Stimulated activated CD4-positive, alpha-beta T cell treated with anti-CD3 and anti-CD28 coated beads, TNF-alpha, amount 100 ng/mL, for 4 hours (primary cell): ENCODE measurements at places on chromosomes 2 and 18.

DNA sequence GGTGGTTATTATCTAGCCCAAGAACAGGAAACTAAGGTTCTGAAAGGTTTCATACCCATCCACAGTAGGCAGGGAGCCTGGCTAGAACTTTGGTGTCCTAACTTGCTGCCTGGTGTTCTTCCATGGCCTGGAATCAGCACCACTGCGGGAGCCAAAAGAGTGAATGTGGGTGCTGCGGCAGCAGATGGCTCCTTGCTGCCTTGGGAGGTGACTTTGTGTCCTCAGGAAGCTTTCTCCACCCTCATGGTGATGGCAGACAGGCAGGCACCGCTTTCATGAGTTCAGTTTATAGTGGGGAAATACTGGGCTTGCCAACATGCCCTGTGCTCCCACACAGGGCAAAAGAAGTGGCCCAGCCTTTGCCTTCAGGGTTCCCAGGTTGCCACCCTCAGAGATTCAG, 385.2 kb downstream of the BCL11A start:
- no peak for DNase-seq

GRCh38 chr18:31057917-31058316, 15.4 kb upstream of the DSC3 start:
- no peak for DNase-seq

GRCh38 chr2:178924817-178925216, 117.6 kb upstream of the TTN start:
- no peak for DNase-seq

- DNase-seq = no peak
Measured at GRCh38 chr2:44616667-44617155, 255.0 kb downstream of the CAMKMT start.

DNA sequence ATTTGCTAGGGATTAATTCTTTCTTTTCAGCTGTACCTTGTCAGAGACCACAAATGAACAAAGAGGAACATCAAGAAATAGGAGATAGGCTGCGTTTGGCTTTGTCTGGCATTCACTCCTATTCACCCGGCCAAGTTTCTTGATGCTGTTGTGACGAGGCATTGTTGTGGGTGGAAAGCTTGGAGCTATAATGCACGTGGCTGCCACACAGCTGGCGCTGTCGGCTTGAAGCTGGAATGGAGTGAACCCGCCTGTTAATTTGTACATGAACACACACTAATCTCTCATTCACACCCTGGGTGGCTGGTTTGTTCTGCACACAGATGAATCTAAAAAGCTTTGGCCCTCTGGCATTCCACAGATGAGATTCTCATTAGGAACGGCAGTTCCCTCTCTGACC, 274.9 kb upstream of the GYPC start:
- DNase-seq = no peak

- no peak for DNase-seq
Measured at GRCh38 chr18:57087644-57088376, 59.1 kb upstream of the BOD1L2 start.

GRCh38 chr2:238290091-238290509, 1.7 kb upstream of the PER2 start:
- DNase-seq = no peak

DNA sequence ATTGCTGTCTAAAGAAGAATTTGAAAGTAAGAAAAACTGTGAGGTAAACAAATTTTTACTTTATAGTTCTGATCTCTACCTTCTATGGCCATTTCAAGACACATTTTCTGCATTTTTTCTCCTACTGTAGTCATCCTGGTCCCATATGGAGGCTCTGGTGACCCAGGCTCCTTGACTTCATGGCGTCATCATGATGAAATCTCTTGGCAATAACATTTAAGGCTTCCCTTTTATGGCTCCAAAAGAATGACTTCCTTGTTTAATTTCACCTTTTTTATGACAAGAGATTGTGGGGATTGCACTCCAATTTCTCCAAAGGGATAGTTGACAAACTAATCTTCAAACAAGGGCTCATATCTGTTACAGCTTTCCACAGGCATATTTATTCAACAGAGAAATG, 143.0 kb upstream of the SCN7A start:
- no peak for DNase-seq

DNA sequence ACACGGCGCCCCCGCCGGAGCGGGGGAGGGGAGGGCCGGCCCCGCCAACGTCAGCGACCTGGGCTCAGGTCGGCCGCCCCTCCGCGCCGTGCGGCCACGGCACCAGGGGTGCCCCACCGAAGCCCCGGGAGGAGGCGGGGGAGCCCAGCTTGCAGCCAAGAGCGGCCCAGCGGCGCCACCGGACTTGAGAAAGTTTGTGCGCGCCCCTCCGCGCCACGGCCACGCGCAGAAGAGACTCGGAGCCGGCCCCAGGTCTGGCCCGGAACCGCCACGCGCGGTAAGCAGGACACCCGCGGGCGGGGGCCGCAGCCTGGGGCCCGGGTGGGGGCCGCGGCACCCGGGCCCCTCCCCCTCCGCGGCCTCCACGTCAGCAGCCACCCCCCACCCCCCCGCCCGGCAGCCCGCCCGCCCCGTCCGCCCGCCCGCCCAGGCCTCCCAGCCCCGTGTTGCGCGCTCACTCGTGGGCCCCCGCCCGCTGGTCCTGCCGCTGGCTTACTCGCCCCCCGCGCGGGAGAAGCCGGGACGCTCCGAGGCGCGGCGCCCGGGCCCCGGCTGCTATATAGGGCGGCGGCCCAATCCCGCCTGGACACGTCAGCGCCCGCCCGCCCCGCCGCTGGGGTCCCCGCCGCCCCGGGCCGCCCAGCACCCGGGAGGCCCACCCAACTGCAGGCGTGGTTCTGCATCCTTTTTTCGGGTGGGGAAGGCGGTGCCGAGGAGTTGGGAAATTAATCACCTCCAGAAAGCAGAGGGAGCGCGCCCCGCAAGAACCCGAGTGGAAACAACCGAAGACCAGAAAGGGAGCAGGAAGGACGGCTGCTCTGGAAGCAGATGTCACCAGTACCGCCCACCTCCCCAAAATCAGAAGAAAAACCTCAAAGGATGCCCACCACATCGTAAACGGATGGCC, 42.9 kb downstream of the HDLBP start:
- DNase-seq = peak; percentile 12
